ENCODE measurements at places on chromosomes 4 and X. TPM values are rescaled to one million over a fixed set of nuclear protein-coding genes. Genes with fewer than 3 reads are reported as not detected.

Gene CPE
- 0.10 TPM for total RNA-seq

Gene NAT8L
- total RNA-seq = 0.10 TPM

Gene VEGFC
- total RNA-seq = 0.42 TPM

Gene ZNF595
- total RNA-seq = 22.6 TPM

Gene F8A2
- total RNA-seq = not detected

Gene ARMCX1
- total RNA-seq = 1.9 TPM

Gene FHL1
- total RNA-seq = 18.8 TPM

Gene EXOC1L
- total RNA-seq = not detected

Gene CDKL5
- 1.6 TPM for total RNA-seq

Gene KDR
- not detected for total RNA-seq

Gene TXK
- total RNA-seq = 74.9 TPM

Gene OFD1
- 40.1 TPM for total RNA-seq

Gene DRP2
- total RNA-seq = not detected

Gene UGT2B10
- total RNA-seq = not detected

Gene DCX
- not detected for total RNA-seq

Gene ADH1C
- total RNA-seq = not detected

Gene TLR3
- total RNA-seq = 0.63 TPM

Measured in mononuclear cell (primary cell).